Stimulated activated CD8-positive, alpha-beta memory T cell treated with anti-CD3 and anti-CD28 coated beads, Interleukin-4, amount 100 ng/mL, for 4 hours (primary cell): ENCODE measurements at places on chromosomes 4 and X.
A peak's percentile ranks its signal among the peaks of the same experiment; 100 is the strongest.

GRCh38 chrX:44312421-44312820, 31.1 kb downstream of the EFHC2 start:
- no peak for DNase-seq

DNA sequence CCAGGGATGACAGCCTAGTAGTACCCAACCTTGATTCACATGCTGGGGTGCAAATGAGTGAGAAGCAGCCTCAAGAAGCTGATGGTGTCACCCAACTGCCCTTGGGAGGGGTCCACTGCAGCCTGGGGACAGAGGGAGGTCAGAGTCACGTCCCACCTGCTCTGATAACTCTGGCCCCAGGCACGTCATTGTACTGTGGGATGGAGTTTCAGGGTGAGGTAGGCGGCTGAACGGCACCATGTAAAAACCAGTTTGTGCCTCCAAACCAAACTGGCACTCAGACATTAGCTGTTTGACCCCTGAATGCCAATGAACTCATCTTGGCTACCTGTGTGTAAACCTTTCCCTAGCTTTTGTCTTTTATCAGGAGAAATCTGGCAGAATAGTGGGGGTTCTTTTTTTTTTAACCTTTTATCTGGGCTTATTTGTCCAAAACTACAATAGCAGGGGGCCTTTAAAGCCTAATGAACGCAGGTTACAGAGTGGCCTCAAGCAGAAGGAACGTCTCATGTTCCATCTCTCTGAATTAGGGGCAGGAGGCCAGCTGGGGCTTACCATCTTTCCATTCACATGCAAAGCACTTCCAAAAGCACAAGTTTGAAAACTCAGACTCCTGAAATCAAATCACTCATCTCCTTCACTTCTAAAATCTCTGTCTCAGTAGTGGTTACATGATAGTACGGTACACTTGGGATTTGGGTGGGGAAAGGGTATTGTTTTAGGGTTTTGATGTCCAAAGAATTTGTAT, 89.4 kb downstream of the IRF2 start:
- DNase-seq = no peak

- no peak for DNase-seq
Measured at GRCh38 chr4:77225022-77225421, 68.0 kb downstream of the CCNG2 start.

DNA sequence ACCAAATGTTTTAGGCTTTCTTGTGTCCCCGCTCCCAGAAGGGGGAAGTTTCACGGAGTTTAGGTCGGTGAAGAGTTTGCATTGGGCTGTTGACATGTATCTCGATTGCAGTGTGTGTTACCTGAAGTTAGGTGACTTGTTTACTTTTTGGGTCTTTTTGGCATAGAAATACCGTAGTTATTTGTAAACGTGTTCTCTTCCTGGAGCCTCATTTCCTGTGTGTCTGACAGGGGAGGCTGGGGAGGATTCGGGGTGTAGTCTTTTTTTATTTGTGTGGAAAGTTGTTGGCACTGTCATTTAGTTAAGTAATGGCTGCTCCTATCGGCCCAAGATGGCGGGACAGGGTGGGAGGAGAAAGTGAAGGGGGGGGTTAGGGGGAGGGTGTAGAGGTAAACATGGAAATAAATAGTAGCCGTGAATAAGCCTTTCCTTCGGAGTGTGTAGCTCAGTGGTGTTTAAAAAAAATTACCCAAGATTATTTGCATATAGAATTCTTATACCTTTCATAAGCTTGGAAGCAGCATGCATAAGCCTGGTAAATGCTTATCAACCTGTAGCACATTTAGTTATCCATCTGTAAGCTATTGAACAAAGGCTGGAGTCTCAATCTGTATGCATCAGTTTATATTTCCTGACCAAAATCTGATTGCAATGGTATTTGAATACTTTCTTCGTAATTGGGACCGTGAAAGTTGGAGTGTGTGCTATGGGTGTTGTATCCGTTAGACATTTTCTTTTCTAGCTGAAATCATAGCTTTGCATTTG, 1.6 kb downstream of the KDM6A start:
- DNase-seq = peak; percentile 8

GRCh38 chr4:128483816-128484215, 196.2 kb upstream of the PGRMC2 start:
- DNase-seq = no peak

GRCh38 chr4:89308161-89308500, 531 bp upstream of the GPRIN3 start:
- DNase-seq = no peak

DNA sequence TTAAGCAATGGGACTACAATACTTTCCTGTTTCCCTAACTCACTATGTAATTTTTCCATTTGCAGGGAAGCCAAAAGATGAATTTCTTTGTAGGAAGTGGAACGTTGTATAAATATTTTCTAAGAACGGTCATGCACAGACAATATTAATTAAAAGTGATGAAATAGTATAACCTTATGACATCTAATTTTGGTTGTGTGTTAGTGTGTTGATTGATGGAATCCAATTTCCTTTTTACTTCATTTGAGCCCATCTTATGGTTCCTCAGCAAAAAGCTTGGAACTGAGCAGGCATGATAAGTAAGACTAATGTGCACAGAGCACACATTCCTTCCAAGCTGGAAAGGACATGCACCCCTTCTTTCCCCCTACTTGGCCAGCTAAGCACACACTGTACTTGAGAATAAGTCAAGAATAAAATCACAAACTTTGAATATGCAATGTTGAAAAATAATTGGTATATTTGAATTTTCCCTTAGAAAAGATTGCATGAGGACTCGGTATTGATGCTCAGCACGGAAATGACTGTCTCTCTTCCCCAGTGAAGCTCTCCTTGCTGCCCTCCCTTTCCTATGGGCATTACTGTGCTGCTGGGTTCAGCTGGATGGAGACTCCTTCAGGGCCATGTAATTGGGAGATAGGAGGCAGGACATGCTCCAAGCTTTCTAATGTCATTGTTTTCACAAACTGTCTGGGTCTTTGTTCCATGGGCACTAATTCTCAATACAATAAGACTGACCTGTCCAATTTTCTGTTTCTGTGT, 19.2 kb upstream of the PDLIM3 start:
- DNase-seq = no peak

DNA sequence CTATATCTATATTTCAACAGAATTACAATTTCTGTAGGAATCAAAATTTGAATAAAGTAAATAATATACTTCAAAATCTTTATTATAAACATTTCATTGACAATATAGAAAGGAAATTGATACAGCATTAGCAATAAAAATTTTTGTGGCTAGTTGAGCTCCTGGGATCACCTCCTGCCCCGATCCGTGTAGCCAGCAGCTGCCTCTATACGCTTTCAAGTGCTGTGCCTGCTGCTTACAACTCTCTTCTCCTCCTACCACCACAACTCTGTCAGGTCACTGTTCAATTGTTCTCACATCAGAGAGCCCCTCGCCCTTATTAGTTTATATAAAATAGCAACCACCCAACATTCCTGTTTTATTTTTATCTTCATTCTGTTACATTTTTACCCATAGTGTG, 27.6 kb downstream of the INPP4B start:
- no peak for DNase-seq

GRCh38 chr4:82741188-82741587, 57.4 kb downstream of the SCD5 start:
- DNase-seq = no peak

DNA sequence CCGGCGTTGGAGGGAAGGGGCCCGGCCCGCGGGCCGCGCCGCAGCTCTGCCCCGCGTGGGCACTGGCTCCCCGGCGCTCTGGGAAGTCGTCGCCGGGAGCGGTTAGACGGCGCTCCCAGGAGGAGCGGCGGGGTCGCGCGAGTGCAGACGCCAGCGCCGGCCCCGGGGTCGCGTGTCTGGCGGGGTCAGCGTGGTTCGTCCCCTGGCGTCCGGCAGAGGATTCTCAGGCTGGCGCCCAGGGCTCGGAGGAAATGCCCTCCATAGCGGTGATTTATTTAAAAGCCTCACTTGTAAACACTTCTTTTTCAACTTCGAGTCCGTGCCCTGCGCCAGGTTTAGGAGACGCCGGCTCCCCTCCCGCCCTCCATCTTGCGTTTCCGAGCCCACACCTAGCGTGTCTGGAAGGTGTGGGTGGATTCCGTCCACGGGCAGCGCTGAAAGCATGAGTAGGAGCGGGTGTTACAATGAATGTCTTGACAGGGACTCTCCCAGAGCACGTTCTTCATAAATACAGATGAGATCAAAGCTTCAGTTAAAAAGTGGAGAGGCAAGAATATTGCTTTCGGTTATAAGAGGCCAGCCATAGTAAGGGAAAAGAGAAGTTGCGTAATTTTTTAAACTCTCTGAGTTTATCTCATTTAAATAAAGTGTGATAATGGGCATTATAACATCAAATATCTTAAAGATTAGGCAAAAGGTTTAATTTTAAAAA, 692 bp downstream of the FAM241A start:
- peak; percentile 55 for DNase-seq

GRCh38 chrX:31392513-31392912, 320.7 kb upstream of the FTHL17 start:
- DNase-seq = no peak

- no peak for DNase-seq
Measured at GRCh38 chr4:80307183-80307735, 28.3 kb upstream of the CFAP299 start.

GRCh38 chr4:2072971-2073807, 14.1 kb downstream of the NAT8L start:
- no peak for DNase-seq

DNA sequence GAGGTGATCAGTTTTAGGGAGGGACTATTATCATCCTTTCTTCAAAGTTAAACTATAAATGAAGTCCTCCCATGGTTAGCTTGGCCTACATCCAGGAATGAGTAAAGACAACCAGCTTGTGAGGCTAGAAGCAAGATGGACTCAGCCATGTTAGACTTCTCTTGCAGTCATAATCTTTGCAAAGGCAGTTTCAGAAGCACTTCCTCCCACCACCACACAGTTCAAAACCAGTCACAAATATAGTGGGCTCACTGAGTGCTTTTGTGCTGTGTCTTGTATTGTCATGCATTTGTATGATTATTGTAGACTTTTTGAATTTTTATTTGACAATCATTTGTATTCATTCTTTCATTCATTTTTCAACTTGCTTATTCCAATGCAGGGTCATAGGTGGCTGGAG, 204.5 kb downstream of the ZNF674 start:
- DNase-seq = no peak

- no peak for DNase-seq
Measured at GRCh38 chr4:56630876-56631666, 50.0 kb downstream of the HOPX start.

GRCh38 chrX:136662104-136662503, 14.1 kb downstream of the CD40LG start:
- no peak for DNase-seq

- DNase-seq = no peak
Measured at GRCh38 chr4:173852775-173853174, 322.7 kb upstream of the HAND2 start.

DNA sequence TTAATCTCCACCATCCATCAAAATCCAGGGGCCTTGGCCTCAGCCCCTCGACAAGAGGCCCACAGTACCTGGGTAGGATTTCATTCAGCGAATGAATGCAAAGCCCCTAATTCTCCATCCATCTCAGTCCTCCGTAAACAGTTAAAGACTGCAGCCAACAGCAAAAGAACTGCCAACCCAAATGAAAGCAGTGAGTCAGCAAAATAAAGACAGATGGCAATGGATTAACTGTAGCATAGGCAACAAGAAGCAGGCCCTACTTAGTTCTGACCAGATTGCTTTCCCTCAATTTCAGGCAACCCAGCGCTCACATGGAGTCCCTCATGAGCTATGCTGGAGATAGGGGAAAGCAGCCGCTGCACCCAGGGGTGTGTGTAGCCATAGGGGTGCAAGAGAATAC, 21.4 kb downstream of the PLAC1 start:
- DNase-seq = no peak

DNA sequence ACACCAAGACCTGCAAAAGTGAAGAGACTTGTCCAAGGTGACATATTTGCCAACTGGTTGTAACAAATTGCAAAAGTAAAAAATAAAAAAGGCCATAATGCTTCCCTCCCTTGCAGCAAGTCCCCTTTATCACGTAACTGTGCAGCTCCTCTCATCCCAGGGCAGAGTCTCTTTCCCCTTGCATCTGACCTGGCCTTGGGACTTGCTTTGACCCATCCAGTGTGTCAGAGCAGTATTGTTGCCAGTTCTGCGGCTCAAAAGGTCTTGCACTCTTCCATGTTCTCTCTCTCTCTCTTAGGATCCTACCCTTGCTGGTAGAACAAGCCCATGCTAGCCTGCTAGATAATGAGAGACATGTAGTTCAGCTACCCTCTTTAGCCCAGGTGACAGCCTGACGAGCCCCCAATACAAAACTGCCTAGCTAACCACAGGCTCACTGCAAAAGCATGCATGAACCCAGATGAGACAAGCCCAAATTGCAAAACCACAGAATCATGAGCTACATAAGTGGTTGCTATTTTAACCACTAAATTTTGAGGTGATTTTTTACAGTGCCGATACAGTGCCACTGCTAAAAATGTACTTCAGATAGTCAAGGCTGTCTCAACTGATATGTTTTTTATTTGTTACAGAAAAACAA, 289.5 kb upstream of the PPARGC1A start:
- no peak for DNase-seq

DNA sequence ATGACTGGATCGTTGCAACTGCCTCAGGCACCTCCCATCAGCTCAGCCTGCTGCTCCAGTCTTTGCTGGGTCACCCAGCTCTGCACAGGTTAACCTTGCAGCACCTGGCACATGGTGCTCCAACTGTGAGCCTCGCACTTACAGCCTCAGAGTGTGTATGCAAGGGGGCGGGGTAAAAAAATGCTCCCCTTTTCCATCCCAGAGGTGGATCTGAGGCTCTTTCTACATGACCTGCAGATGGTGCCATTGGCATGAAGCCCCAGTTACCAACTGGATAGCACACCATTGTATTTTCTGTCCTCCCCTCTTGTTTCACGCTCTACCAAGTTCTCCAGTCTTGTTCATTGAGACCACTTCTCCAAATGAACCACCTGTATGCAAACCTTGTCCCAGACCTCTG, 46.2 kb upstream of the TRPC3 start:
- DNase-seq = no peak

DNA sequence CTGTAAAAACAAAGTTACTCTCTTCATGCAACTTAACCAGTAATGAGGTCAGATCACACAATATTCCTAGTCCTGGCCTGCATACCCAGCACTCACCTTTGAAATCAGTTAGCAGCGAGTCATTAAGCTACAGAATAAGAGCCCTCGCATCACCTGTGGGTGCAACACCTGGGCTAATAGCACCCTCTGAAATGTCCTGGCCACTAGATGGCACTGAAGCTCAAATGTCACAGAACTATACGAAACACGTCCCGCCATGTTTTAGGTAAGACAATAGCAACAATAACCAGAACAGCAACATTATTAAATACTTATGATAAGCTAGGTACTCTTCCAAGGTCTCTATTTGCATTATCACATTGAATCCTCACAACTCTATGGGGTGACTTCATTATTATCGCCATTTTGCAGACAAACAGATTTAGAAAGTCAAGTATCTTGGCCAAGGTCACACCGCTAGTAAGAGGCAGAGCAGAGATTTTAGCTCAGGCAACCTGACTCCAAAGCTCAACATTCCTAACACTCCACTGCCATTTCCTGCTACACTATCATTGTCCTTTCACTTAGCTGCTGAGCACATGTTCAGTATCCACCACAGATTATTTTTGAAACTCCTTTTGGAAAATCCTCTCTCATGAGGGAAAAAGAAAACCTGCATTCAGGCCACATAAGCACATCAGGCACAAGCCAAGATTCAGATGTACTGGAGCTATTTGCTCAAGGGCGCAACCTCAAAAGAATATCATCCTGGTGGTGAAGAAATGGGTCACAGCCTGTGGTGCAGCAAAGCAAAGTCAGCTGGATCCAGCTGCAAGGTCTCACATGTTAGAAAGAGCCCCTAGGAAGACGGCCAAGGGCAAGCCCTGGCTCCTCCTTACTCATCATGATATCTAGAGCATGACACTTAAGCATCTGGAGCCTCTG, 59.5 kb upstream of the KDR start:
- DNase-seq = no peak

GRCh38 chr4:87041141-87041540, 106.3 kb downstream of the AFF1 start:
- no peak for DNase-seq
